Astrocyte (in vitro differentiated cells and primary cell): ENCODE measurements at places on chromosomes 7 and 10. TPM values are rescaled to one million over a fixed set of nuclear protein-coding genes. Genes with fewer than 3 reads are reported as not detected.
A peak's percentile ranks its signal among the peaks of the same experiment; 100 is the strongest.

- no peak for DNase-seq
Measured at GRCh38 chr7:74103219-74103772, 19.7 kb downstream of the LIMK1 start.

DLX6 gene
- total RNA-seq = 0.25 TPM in 1 of 2 replicates, not detected in the other

ADAMTS14 gene
- 19.4 and 30.2 TPM in 2 replicates for total RNA-seq

SRRM3 gene
- total RNA-seq = 1.7 and 2.7 TPM in 2 replicates

DNA sequence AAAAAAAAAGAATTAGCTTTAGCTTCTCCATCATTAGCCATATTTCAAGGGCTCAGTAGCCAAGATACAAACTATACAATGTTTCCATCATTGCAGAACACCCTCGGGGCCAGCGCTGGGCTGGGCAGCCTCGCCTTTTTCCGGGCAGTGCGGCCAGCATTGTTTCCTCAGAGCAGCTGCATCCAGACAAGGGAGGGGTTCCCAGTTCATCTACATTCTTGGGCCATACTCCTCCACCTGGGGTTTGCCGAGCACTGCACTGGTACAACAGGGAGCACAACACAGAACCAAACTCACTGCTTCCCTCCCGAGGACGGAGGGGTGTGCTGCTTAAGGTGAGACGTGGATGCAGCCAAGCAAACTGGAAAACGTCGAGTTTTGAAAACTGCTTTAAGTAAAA, 2.4 kb upstream of the PKD1L1 start:
- no peak for DNase-seq

- no peak for DNase-seq
Measured at GRCh38 chr7:131673576-131673975, 117.1 kb upstream of the PODXL start.

CACNA2D1 gene
- total RNA-seq = 53.4 and 65.4 TPM in 2 replicates

OR6V1 gene
- not detected in 2 replicates for total RNA-seq

CCDC146 gene
- 1.8 and 2.0 TPM in 2 replicates for total RNA-seq

DNA sequence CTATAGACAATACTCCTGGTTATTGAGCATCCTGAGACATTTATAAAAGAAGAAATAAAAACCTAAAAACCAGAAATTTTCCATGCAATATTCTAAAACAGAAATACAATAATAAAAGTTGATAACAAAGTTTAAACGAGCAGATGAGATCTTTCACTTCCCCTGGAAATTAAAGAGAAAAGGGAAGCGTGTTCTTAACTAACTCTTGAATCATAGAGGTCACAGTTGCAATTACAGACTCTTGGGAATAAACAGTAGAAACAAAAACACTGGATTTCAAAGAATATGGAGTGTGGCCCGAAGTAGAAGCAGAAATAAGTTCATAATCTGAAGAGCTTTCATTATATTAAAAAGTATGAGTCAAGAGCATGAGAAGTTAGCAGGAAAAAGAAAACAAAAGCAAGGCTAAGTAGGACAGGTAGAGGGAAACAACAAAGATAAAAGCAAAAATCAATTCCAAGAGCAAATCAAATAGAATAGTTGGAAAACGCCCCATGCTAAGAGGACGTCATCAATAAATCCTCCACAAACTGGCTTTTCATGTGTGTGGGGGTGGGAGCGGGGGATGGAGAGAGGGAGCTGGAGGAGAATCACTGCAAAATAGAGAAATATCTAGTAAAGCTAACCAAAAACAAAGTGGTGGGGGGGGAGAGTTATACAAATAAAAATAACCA, 55.2 kb upstream of the C10orf71 start:
- DNase-seq = no peak

PRTFDC1 gene
- 9.1 and 10.6 TPM in 2 replicates for total RNA-seq

GRCh38 chr10:29914986-29915785, 144.2 kb downstream of the JCAD start:
- peak; percentile 34 for DNase-seq

COL26A1 gene
- total RNA-seq = 6.8 and 7.1 TPM in 2 replicates

SLC13A1 gene
- total RNA-seq = not detected in 2 replicates
